ENCODE measurements at places on chromosomes 4 and X.

DNA sequence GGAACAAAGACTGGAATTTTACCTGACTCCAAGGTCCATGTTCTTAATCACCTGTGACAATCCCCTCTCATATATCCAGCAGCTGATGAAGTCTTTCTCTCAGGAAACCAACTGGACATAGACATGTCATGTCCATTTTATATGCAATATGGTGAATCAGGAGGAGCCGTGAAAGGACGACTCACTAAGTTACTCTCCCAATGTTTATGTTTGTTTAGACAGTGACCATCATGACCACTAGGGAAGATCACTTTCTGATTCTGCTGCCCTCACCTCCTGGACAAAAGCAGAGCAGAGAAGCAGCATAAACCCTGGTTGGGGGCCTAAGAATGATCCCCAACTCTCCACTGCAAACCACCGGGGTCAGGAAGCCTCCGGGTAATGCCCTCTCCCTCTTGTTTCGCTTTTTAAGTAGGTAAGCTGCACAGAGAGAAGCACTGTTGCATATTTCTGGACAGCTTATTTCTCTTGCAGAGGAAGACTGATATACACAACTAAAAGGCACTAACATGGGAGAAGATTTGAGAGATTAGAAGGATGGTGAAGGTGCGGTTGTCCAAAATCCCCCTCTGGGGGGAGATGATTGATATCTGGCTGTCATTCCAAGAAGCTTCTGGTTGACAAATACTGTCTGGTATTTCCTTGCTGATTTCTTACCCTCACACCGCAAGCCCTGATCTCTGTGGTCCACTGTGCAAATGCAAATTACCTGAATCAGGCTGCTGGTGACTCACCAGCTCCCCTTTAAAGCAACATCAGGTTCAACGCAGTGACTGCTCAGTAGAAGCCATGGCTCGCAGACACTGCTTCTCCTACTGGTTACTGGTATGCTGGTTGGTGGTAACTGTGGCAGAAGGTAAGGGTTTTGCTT lies at the start of gene ODAPH:
Gene ODAPH, plus strand, starts transcription at position 773 of the 871 bp plus-strand sequence. Its CDS starts 17 bp downstream, at position 790.
- DNase-seq = no peak

DNA sequence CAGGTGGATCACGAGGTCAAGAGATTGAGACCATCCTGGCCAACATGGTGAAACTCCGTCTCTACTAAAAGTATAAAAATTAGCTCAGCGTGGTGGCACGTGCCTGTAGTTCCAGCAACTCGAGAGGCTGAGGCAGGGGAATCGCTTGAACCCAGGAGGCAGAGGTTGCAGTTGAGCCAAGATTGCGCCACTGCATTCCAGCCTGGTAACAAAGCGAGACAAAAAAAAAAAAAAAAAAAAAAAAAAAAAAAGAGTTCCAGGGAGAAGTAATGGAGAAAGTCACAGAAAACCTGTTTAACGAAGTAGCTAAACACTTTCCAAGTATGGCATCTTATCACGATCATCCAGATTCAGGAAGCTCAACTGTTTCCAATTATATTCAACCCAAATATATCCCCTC lies 10.9 kb downstream of the KLHL4 start:
- no peak for DNase-seq

GRCh38 chrX:107829878-107830277 lies 4.2 kb downstream of the MID2 start:
- no peak for DNase-seq

DNA sequence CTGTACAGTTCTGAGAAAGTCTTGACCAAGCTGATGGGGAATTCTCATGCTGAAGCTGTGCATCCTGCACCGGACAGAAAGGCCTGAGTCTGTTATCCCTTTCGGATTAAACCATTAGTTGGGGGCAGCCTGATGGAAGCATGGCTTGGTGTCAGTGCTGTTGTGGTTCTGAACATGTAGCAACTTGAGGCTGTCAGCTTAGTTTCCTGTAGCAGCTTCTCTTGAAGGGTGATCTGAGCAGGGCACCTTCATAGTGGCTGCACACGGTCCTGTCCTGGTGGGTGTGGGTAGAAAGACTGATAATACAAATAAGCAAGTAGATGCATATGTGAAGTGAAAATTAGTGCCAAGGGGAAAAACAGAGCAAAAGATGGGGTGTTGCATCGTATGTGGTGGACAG lies 11.7 kb downstream of the KIAA0232 start:
- no peak for DNase-seq

DNA sequence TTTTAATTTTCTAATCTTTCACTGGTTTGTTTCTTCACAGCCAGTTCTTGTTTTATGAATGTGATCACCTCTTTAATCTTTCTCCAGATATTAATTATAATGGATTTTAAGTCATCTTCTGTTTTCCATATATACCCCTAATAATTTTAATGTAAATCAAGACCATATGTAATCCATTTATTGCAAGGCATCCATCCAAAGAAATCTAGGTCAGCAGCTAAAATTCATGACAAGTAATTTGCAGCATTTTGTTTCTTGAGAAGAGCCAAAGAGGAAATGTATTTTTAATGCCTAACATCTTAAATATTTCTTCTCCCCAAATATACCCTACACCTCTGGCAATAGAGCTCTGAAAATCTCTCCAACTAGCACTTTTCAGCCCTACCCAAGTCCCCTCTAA lies 81.1 kb downstream of the SUPT20HL2 start:
- no peak for DNase-seq

DNA sequence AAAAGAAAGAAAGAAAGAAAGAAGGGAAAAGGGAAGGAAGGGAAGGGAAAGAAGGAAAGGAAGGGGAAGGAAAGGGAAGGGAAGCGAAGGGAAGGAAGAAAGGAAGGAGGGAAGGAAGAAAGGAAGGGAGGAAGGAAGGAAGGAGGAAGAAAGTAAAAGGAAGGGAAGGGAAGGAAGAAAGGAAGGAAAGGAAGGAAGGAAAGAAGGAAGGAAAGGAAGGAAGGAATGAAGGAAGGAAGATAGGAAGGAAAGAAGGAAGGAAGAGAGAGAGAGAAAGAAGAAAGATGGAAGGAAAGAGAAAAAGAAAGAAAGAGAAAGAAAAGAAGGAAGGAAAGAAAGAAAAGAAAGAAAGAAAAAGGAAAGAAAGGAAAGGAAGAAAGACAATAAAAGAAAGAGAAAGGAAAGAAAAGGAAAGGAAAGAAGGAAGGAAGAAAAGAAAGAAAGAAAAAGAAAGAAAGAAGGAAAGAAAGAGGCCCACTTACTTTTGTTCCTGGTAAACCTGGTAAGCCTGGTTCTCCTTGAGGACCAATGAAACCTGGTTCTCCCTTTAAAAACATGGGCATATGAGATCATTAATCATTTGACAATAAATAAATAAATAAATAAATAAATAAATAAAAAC lies 105.9 kb upstream of the ETNPPL start:
- no peak for DNase-seq

DNA sequence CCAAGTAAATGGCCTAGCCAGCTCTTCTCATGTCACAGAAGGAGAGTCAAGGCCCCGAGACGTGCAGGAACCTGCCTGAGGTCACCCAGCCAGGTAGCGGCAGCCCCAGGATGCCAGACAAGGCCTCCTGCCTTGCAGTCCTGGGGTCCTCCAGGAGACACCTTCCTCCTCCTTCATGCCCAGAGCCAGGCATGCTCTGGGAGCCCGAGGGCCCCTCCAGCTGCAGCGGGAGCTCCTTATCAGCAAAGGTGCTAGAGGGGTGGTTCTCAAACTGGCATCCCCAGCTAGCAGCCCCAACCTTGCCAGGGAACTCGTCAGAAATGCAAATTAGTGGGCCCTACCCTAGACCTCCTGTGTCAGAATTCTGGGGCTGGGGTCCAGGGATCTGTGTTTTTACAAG lies 56.2 kb upstream of the AFAP1 start:
- DNase-seq = no peak

- no peak for DNase-seq
These were observed 2106.0 kb downstream of the PCDH7 start for GRCh38 chr4:32826169-32826568.

DNA sequence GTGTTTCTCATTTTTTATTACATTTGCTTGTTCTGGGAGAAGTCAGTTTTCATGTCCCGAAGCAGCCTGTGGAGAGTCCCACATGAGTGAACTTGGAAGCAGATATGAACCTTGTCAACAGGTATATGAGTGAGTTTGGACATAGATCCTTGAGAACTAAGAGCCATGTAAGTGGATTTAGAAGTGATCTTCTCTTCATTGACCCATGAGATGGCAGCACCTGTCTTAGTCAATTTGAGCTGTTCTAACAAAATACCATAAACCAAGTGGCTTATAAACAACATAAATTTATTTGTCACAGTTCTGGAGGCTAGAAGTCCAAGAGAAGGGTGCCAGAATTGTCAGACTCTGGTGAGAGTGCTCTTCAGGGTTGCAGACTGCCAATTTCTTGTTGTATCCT lies 1043.8 kb downstream of the ADGRL3 start:
- DNase-seq = no peak

- DNase-seq = no peak
These were observed 211.9 kb upstream of the EOLA2 start for GRCh38 chrX:150150076-150150779.

DNA sequence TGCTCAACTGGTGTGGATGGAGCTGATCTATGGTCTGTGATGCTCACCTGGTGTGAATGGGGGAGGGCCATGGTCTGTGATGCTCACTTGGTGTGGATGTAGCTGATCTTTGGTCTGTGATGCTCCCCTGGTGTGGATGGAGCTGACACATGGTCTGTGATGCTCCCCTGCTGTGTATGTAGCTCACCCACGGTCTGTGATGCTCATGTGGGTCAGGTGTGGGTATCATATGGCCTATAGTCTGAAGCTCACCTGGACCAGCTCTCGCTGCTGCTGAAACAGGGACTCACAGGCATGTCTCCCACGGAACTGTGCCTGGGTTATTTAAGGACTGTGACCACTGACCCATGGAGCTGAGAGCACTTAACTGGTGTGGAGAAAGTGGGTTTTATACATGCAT lies 109.7 kb downstream of the CRLF2 start:
- no peak for DNase-seq

GRCh38 chr4:168831919-168832762 lies 177.9 kb downstream of the CBR4 start:
- DNase-seq = peak; percentile 58

DNA sequence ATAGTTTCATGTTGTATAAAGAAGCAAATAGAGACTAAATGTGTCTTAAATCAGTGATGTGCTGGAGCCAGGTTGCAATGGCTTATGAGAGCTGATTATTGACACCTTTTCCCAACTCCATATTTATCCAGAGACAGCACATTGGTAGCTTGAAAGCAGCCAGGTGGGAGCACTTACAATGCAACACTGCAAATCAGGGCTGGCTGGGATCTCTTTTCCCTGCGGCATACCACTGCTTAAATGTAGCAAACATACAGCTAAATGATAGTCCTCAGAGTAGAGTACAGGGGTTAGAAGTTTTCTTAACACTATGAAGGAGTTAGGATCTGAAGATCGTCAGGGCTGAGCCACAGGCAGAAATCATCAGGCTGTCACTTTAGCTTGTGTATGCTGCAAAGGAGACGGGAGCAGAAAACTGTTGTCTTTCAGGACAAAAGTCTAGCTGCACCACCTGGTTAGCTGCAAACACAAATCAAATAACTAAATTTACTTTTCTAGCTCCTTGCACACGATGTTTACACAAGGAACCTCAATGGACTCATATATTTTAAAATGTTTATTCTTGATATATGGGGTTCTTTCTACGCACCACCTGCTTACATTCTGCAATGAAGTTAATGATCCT lies 527.3 kb downstream of the TLL1 start:
- DNase-seq = no peak

GRCh38 chr4:103150677-103151076 lies 47.5 kb downstream of the CENPE start:
- no peak for DNase-seq

DNA sequence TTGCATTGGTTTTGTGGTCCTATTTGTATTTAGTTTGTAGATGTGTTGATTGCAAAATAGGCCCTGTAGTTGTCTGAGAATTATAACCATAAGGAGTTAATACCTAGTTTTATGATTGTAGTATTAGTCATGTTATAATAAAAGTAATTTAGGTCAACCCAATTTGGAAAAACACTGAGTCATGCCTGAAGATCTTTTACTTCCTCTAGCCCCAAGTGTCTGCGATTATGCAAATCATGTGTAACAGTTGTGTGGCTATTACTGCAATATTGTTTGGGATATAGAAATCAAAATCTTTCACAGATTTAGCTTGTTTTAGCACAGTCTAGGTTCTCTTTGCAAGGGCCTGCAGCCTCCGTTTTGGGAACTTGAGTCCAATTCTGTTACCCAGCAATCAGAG lies 12.6 kb downstream of the SRD5A3 start:
- no peak for DNase-seq

GRCh38 chr4:144750348-144750747 lies 104.4 kb downstream of the HHIP start:
- no peak for DNase-seq

DNA sequence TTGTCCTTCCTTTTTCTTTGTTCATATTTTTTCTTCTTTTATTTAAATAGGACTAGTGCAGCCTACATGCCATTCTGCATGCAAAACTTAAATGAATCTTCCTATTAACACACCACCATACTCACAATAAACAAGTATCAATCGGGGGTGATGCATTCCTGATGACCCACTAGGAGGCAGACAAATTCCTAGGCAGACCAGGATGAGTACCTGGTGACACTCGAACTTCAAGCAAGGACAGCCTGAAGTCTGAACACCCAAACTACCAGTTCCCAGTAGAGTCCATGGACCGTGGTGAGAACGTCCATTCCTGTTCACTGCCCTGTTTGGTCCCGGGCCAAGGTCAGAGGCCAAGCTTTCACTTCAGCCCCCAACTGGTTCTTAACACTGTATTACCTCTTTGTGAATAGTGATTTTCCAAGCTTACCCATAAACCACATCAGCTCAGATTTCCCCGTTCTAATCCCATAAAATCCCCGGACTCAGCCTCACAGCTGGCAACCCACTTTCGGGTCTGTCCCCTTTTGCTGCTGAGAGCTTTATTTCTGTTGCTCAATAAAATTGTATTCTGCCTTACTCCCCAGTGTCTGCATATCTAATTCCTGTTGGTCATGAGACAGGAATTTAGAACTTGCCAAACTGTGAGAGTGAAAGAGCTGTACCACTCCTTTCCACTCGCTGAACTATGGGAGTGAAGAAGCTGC lies 1286.6 kb downstream of the FSTL5 start:
- no peak for DNase-seq

- no peak for DNase-seq
These were observed 59.3 kb downstream of the PSAPL1 start for GRCh38 chr4:7375427-7375826.

GRCh38 chr4:42310358-42310757 lies 86.9 kb upstream of the SHISA3 start:
- no peak for DNase-seq

GRCh38 chr4:2049811-2050210 lies 9.3 kb upstream of the NAT8L start:
- DNase-seq = no peak

GRCh38 chrX:118706681-118707080 lies 20.7 kb upstream of the IL13RA1 start:
- no peak for DNase-seq

DNA sequence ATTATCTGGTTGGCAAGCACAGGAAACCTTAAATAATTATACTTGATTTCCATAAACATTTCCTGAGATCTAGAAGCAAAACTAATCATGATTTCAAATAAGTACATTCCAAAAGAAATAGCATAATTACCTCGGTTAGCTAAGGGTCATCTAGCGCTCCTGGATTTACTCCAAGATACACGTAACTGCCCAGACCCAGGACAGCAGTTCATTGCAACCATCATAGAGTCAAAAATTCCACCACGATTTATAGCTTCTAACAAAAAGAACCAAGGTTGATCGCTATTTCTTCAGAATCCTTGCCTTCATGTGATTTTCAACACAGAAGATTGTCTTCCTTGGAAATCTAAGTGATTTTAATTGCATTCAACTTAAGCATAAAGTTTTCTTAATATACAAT lies 1235.5 kb upstream of the TENM3 start:
- DNase-seq = no peak

Data from thymus (tissue), 14 donors.